ENCODE measurements at places on chromosomes 13 and 19. TPM values are rescaled to one million over a fixed set of nuclear protein-coding genes. Genes with fewer than 3 reads are reported as not detected.

FBL gene
- 90.3 TPM for total RNA-seq

DNA sequence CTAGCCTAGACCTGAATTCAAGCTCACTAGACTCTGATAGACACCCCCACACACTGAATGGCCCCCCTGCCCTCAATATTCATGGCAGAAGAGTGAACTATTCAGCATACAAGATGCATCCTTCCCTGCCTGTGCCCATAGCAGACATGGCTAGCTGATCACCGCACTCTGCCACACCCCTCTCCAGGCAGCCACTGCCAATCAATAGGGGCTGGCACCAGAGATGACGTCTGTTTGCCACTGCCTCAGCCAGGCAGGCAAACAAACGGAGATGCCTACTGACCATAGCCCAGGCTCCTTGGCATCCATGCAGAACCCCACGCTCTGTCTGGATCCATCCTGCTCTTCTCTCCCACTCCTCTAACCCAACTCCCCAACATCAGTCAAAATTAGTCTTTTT, 13.8 kb upstream of the NPAS1 start:
- no peak for DNase-seq

VSTM1 gene
- total RNA-seq: not detected

- no peak for DNase-seq
Observed at GRCh38 chr13:30735025-30735871, at the start of gene ALOX5AP. ALOX5AP (plus strand) TSS chr13:30735543; CDS start chr13:30735606, 63 bp downstream.

FRY gene
- total RNA-seq: 45.4 TPM

- no peak for DNase-seq
Observed at GRCh38 chr13:40624383-40624782, 42.1 kb downstream of the FOXO1 start.

DNA sequence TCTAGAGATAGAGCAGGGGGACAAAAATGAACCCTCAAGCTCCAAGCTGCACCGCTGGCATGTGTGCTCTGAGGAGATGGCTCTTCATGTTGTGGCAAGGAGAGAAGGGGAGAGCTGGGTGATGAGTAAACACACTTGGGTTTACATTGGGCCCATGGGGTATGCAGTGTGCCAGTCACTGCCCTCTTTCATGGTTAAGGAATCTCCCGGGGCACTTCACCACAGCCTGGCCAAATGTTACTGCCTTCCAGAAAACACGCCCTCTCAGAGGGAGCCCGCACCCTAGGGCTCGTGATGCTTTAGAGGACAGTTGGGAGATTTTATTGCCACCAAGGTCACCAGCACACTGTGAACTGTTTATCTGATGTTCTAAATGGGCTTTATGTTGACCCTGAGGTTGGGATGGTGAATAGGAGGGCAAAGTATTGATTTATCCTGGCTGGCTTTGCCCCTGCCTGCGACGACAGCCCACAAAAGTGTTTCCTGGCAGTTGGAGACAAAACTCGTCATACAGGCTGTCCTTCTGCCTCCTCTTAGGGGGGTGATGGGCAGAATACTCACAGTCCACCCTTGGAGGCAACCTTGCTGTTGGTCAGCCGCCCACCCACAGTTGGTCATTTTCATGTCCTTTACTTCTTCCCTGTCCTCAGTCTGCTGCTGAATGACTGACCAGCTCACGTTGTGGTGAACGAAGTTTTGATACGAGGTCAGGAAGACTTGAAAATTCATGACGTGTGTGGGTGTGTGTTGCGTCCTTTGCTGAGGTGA, 156.9 kb downstream of the STK24 start:
- DNase-seq: no peak

DNA sequence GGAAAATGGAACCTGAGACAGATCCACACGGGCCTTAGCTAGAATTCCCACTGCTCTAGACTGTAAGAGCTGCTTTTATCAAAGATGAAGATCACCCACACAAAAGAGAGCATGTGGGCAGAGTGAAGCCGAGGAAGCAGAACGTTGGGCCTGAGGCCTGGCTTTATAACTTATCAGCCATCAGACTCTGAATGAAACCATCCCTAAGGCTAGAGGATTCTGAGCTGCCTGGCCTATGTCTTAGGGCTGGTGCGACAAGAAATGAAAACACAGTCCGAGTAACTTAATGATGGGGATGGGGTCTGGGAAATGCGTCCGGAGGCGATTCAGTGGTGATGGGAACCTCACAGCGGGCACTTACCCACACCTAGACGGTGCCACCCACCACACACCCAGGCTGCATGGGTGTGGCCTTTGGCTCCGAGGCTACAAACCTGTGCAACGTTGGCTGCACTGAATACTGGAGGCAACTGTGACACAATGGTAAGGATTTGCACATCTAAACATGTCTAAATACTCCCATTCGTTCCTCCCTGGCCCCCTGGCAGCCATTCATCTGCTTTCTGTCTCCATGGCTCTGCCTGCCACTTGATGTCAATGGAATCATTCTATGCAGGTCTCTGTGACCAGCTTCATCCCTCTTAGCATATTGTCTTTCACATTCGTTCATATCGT, 62.0 kb downstream of the SLC15A1 start:
- DNase-seq: no peak

- DNase-seq: no peak
Observed at GRCh38 chr13:41915081-41915480, 45.8 kb downstream of the VWA8 start.

IGLON5 gene
- total RNA-seq: not detected

All from body of pancreas (tissue), 4 donors.